ENCODE measurements at places on chromosomes 5 and 9.

DNA sequence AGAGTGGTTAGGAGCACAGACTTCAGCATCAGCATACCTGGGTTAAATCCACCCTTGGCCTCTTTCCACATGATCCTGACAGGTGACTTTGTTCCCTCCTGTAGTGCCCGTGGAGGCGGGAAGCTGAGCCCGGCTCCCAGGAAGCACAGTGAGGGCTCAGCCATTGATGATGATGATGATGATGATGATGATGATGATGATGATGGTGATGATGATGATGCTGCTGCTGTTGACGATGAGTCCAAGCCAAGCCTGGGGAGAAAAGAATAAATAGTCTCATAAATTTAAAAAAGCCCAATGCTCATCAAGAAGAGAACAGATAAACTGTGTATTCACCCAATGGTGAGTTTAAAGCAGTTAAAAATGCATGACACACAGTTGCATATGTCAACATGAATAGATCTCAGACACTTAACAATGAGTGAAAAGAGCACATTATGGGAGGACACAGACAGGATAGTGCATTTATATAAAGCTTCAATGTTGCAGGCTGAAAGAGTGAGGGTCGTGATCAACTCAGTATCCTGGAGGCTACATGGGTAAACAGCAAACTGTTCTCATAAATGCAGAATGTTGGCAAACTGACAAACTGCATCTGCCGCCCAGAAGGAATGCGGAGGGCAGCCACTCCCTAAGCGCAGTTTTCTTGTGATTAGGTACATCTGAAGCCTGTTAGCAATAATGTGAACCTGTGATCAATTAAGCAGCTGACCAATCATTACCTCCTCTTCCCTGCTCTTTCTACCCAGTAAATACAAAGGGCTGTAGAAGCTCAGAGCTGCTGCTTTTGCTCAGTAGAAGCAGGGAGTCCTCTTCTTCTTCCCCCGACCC, 11.7 kb upstream of the CFAP157 start:
- no peak for DNase-seq

GRCh38 chr5:145830594-145830993, 4.5 kb downstream of the PRELID2 start:
- no peak for DNase-seq

GRCh38 chr5:11522796-11523195, 381.4 kb downstream of the CTNND2 start:
- DNase-seq = no peak

GRCh38 chr5:43652537-43653302, 49.7 kb downstream of the NNT start:
- DNase-seq = no peak

DNA sequence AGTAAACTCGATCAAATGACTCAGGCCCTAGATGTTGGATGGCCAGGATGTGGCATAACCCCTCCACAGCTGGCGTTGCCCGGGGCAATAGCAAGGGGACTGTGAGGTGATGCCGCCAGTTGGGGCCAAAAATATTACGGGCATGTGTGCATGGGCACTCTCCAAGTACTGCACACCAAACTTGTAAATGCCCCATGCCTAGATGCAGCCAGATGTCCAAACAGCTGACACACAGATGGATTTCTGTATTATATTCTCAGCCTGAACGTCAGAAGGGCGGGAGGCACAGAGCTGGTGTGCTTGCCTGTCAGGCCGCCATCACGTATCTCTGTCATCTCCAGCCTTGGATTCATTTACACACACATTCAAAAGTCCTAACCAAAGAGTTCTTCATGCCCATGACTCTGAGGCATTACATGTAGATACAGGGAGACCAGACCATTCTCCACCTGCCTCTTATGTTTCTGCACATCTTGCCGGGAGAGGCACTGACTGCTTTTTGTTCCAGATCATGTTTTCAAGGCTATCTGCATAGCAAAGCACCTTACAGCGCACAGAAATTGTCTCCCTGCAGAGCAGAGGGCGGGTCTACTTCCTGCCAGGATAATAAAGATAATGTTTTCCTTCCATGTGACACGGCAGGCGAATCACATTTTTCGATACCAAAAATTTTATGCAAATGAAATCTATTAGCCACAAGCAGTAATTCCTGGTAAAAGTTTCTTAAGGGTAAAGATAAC, 200.9 kb upstream of the ADAMTS16 start:
- no peak for DNase-seq

DNA sequence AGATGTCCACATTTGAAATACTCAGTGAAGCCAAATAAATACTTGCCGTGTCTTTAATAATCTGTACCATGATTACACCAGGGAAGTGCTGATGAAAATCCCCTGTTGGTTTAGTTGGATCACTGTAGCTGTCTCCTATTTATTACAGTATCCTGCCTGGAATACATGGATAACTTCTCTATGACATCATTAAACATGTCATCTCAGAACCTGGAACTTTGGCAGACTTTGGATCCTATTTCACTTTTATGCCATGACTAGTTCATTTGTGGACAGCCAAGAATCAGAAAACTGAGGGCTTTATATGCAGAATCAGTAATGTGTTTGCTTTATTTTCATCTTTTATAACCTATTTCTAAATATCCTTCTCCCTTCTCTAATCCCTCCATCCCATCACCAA, at the start of gene TXNDC8:
Gene TXNDC8, minus strand, starts transcription at position 137 of the 400 bp plus-strand sequence.
- no peak for DNase-seq

DNA sequence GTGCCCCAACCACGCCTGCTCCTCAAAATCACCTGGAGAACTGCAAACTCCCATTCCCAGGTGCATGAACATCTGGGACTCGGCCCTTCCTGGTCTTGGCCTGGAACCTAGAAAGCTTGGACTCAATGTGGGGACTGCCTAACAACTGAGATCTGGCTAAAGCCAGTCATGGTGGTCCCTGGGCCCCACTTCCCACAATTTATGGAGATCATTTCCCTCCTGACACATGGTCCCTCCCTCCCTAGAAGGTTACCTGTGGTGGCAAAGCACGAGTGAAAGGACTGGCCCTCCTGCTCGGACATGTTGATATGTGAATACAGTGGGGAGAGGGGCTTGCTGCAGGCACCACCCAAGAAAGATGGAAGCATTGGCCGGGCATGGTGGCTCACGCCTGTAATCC, 18.8 kb downstream of the BICD2 start:
- no peak for DNase-seq

DNA sequence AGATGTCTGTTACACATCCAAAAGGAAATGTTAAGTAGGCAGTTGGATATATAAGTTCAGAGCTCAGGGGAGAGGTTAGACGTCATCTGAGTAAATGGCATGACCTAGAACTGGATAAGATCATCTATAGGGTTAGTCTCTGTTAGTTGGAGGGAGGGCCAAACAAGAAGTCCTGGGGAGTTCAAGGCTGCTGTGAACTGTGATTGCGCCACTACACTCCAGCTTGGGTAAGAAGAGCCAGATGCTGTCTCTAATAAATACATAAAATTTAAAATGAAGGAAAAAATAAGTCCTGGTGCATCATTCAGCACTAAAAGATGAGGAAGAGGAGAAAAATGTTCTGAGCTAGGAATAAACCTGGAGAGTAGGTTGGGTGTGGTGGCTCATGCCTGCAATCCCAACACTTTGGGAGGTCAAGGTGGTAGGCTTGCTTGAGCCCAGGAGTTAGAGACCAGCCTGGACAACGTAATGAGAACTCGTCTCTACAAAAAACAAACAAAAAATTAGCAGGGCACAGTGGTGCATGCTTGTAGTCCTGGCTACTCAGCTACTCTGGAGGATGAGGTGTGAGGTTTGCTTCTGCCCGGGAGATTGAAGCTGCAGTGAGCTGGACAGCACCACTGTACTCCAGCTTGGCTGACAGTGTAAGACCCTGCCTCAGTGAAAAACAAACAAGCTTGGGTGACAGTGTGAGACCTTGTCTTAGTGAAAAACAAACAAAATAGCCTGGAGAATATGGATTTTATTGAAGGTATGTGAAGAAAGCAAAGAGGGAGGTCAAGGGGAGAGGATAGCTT, 123.6 kb downstream of the ACTBL2 start:
- DNase-seq = no peak

DNA sequence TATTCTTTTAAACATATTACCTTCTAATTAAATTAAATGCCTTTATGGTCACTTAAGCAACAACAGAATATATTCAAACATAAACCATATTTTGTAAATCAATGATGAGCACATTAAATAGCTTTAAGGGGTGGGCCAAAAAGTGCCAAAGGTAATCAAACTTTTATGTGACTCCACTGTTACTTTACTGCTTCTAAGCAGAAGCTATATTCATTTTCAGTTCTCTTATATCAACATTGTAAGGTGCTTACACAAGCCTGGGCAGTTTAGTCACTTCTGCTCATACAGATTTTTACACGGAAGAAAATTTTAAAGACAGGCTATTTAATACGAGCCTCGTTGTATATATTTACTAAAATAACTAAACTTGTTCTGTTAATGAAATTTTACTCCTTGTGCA, 29.9 kb downstream of the RFX3 start:
- DNase-seq = no peak

- no peak for DNase-seq
These were observed 97.0 kb downstream of the MEF2C start for GRCh38 chr5:88785746-88786565.

- DNase-seq = no peak
These were observed 1.0 kb downstream of the DOCK8 start for GRCh38 chr9:215631-216155.

GRCh38 chr5:81971111-81971711, 612 bp upstream of the ATG10 start:
- no peak for DNase-seq

DNA sequence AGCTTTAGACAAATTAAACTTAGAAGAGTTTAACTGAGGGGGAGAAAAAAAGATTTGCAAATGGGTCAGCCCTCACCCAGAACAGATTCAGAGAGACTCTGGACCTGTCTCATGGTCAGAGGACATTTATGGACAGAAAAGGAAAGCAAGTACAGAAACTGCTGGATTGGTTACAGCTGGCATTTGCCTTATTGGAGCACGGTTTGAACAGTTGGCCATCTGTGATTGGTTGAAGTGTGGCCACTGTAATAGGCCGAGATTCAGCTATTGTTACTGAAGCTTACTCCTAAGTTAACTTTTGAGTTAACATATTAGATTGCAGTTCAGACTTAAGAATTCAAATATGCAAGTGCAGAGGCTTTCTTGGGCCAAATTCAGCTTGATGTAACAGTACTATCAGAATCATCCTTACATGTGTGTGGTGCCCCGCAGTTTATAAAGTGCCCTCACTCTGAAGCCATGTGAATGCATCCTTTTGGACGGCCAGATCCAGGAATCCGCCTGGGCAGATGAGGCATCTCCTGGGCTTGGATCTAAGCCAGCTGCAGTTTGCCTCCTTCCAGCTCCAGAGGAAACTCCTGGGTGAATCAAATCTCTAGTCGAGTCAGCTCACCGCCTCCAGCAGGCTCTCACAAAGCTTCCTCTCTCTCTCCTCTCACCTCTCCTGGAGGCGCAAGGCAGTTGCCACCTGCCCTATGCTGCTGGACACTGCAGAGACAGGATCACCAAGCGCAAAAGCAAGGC, 165.2 kb downstream of the ADAMTS12 start:
- DNase-seq = no peak

DNA sequence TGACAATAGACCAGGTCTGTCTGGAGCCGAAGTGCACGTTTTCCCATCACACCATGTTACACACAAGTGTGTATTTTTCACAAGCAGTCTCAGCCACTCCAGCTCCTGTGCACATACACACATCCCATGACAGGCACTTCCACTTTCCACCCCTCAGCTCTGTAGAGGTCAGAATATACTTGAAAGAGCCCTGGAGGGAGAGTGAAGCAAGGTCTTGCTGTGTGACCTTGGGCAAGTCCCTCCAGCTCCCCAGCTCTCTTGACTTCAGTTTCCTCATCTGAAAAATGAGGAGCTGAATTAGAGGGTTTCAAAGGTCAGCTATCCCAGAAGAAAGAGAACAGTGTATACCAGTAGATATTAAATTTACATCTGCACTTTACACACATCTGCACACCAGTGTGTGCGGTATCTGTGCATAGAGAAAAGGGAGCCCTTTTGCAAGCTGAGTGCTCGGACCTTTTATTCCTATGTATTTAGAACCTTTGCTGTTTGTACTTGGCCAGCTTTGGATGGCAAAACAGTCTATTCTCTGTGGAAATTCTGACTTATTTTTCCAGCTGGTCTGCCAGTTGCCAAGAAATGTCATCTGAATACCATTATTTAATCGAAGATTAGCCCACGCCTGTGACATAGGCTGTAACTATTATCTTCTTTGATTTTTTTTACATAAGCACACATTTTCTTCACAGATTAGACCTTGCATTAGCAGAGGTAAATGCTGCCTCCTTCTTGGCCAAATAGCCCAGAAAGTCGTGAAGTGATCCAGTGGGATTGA, 528.0 kb downstream of the BNC2 start:
- DNase-seq = no peak

DNA sequence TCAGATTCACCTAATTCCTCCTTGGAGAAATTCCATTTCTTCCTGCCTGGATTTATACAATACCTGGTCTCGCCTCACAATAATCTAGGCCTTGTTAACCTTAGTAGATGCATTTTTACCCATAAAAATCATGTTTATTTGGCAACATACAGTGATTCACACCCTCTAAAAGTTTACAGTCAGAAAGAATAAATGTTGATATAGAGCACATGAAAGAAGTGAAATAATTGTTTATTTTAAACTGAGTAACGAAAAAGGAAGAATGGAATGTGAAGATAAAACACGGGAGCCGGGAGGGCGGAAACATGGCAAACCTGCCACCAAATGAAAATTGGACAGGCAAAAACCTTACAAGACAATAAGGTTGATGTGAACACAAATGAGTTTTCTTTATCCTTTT, 28.9 kb upstream of the KCNN2 start:
- DNase-seq = no peak

DNA sequence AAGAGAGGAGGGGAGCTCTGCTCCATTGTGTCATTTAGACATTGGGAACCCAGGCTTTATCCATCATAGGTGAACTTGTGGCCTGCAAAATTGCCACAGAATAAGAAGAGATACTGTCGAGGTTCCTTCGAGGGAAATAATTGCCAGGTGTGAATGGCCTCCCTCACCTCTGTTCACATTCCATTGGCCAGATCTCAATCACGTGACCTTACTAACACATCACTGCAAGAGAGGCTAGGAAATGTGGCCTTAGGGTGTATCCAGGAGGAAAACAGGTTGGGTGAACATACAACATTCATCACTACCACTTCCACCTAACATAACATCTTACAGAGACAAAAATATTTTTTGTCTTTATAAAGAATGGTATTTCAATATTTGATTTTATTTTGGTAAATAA, 182.1 kb downstream of the FBXL7 start:
- no peak for DNase-seq

DNA sequence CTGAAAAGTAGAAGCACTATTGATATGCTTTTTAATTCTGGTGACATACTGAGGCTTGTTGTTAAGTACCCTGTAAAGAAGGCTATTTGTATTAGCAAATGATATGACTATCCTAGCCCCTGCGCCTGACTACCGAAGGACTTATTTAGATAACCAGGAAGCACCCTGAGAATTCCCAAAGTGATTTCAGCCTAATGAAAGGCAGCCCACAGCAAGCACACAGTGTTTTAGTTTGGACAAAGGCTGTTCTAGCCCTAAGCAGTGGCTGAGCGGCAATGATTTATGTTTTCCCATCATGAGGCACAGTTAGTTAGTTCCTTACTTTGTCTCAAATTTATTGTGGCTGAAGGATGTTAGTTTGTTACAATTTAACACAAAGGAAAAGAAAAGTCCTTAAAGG, 235.3 kb downstream of the KCTD16 start:
- no peak for DNase-seq

- no peak for DNase-seq
These were observed 352.0 kb downstream of the KCTD16 start for GRCh38 chr5:144522698-144523097.

All from chondrocyte (in vitro differentiated cells).